IPS DF 19.7 (cell line): ENCODE measurements at places on chromosomes 4 and X.

- DNase-seq: no peak
Observed at GRCh38 chr4:141486375-141486997, 149.9 kb upstream of the IL15 start.

DNA sequence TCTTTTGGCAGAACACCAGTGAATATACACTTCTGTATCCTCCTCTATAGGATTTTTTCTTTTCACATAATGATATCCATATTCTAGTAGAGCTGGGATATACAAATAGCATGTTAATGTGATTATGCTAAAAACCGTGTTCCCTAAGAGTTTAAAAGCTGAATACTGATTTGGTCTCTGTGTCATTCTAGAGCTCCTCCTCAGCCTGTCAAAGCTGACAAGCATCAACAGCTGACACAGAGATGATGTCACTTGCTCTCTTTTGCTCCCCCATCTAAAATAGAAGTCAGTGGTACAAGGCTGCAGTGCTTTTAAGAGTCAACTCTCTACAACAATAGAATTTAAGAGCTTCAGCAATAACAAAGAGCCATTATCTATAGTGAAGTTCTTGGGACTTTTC lies 17.1 kb upstream of the HERC3 start:
- no peak for DNase-seq

GRCh38 chrX:11564546-11564945 lies 101.2 kb downstream of the ARHGAP6 start:
- DNase-seq: no peak

GRCh38 chrX:14083783-14084182 lies 54.1 kb upstream of the GEMIN8 start:
- DNase-seq: no peak

DNA sequence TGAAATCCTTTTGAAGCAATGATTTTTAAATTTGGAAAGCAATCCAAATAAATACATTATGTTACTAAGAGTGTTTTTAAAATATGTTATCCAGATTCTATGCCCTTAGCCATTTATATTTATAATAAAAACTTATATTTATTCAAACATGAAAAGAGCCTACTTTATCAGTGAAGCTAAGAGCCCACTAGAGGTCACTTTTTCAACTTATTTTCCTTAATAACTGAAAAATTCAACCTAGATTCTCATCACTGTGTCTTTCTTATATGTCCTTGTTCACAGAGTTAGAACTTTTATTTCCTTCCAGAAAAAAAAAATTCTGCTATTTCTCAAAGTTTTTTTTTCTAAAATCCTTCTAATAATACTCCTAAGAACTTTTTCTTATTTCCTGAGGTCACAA lies 23.9 kb downstream of the PRDM8 start:
- no peak for DNase-seq

DNA sequence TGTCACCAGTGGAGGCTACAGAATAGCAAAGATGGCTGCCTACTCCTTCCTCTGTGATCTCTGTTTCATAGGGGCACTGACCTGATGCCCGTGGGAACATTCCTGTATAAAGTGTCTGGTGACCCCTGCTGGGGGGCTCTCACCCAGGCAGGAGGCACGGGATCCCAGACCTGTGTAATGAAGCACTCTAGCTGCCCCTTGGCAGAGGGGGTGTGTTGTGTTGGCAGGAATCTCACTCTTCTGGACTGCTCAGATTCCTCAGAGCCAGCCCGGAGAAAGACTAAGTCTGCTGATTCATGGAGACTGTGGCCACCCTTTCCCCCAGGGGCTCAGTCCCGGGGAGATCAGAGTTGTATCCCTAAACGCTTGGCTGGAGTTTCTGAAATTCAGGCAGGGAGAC lies 648.3 kb downstream of the SPRY1 start:
- no peak for DNase-seq

- DNase-seq: no peak
Observed at GRCh38 chr4:1542516-1543320, 136.5 kb upstream of the NKX1-1 start.

GRCh38 chrX:43218198-43218597 lies 437.9 kb upstream of the MAOA start:
- no peak for DNase-seq

- no peak for DNase-seq
Observed at GRCh38 chr4:26106776-26107175, 192.8 kb downstream of the SMIM20 start.

DNA sequence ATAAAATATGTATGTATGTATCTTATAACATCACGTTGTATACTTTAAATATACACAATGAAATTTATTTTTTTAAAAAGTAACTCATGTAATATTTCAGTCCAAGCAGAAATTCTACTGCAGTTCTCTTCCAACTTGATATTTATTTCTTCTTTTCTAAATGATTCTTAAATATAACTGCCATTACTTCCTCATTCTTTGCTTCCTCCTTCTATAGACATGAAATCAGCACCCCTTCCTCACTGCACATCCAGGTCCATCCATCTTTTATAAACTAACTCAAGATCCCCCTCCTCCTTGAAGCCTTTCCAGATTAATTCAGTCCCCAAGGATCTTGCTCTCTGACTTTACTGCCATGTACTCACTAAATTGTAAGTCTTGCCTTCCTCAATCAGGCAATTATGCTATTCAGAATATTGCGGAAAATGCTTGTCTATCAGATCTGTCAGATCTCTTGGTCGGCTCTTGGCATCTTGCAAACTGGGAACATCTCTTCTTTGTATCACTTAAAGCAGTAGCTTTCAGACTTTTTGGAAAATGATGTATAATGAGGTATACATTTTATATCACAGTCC lies 3.7 kb downstream of the GPRIN3 start:
- DNase-seq: no peak

GRCh38 chr4:186946136-186946535 lies 222.5 kb upstream of the FAT1 start:
- DNase-seq: no peak

DNA sequence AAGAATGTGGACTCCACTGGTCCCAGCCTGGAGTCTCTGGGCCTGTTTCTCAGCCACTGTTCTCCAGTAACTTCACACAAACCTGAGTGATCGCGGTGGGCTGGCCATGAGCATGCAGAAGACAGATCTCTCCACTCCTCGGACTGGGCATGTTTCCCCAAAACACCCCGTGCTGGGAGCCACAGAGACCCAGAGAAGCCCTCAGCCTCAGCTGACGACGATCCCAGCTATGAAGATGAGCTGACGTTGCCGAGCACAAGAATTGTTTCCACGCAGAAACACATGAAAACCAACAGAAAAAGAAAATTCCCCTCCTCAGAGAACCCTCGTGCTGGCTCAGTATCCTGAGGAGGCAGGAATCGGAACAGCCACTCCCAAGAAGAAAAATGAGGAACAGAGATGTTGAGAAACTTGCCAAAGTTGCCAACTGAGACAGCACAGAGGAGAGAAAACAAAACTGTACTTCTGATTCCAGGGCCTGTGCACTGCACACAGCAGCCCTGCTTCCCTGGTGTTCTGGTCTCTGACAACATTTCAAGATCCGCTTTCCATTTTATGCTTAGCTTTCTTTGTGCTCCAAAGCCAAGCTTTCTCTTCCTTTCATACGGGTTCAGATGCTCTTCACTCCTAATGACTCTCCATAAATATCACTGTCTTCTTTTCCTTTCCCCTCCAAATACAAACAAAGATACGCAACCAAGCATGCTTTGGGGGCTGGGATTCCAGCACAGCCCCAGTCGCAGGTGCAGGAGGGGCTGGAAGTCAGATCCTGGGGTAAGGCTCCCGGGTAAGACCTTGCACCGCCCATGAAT lies 81.4 kb downstream of the IRF2 start:
- no peak for DNase-seq

- DNase-seq: no peak
Observed at GRCh38 chr4:168979338-168979737, 30.7 kb downstream of the CBR4 start.

GRCh38 chrX:79325263-79325958 lies 41.7 kb downstream of the ITM2A start:
- no peak for DNase-seq

DNA sequence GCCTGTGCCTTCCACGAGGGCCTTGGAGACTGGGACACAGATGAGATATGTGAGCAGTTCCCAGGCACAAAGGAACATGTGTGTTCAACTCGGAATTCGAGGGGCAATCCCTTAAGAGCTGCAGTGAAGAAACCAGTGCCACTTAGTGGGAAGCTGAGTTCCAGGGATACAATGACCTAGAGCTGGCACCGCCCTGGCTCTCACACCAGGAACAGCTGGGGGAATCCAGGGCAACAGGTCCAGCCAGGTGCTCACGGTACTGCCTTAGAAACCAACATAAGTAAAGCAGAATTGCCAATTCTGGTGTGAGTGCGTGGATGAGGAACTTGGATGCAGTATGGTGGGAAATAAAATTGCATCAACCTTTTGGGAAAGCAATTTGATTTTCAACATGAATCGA lies 122.9 kb downstream of the AFAP1 start:
- DNase-seq: no peak

DNA sequence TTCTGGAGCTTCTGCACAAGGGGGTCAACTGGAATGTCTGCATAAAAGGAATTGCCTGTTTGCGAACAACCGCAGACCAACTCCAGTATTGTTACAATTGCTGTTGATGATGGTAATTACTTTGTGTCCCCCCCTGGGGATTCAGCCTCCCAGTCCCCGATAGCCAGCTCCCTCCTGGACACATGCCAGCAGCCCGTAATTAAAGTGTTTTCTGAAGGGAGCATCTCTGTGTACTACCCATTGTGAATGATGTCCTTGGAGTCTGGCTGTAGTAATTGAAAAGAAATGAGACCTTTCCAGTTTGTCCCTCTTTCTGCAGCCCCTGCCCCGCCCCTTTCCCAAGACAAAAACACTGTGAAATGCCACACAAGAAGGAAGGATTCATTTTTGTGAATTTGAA lies 377.1 kb upstream of the LCORL start:
- no peak for DNase-seq

GRCh38 chrX:65600106-65600505 lies 65.5 kb upstream of the LAS1L start:
- DNase-seq: no peak

GRCh38 chrX:69037786-69038185 lies 127.5 kb downstream of the PJA1 start:
- no peak for DNase-seq

- no peak for DNase-seq
Observed at GRCh38 chr4:38696697-38697096, 32.7 kb downstream of the KLF3 start.

- DNase-seq: no peak
Observed at GRCh38 chrX:64975491-64975890, 759 bp downstream of the ZC4H2 start.

GRCh38 chr4:149980121-149980682 lies 98.0 kb upstream of the DCLK2 start:
- DNase-seq: no peak

GRCh38 chr4:2866891-2867290 lies 23.2 kb downstream of the ADD1 start:
- no peak for DNase-seq

DNA sequence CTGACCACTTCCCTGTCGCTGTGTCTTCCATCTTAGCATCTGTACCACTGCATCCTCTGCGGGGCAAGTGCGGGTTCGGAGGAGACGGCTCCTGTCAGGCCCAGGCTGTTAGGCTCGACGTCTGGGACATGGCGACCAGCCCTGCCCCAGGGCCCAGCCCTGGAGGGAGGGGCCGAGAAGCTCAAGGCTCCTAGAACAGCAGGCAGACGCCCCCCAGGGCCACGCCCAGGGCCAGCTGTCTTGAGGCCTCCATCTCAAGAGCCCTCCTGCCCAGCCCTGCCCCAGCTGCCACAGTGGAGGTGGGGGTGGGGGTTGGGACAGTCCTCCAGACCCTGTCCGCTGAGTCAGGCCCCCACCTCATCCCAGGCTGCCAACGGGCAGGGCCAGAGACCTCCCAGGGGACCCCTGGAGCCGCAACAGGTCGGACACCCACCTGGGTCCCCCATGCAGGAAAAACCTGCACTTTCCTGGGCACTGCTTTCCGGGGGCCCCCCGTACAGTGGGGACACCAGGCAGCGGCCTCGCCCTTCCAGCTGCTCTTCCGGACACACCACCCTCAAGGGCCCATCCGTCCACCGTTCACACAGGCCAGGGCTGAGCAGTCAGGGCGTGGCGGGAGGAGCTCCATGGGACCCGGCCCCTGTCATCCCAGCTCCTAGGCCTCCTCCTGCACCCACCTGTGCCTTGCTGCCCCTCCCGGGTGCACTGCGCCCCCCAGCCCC lies 83.1 kb downstream of the FAM53A start:
- DNase-seq: no peak

DNA sequence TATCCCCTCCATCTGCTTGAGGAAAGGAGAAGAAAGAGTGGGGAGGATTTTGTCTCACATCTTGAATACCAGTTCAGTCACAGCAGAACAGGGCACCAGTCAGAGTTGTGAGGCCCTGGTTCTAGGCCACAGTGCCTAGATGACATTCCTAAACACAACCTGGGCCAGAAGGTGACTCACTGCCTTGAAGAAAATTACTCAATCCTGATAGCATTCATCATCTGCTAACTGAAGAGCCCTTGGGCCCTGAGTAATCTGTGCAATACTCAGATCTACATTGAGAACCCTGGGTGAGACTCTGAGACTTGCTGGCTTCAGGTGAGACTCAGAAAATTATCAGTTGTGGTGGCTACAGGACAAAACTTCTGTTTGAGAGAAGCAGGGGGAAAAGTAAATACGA lies 20.5 kb upstream of the PRR32 start:
- no peak for DNase-seq

GRCh38 chrX:7351926-7352325 lies 204.0 kb upstream of the PUDP start:
- DNase-seq: no peak

- no peak for DNase-seq
Observed at GRCh38 chrX:149032449-149032848, 472.7 kb downstream of the IDS start.

DNA sequence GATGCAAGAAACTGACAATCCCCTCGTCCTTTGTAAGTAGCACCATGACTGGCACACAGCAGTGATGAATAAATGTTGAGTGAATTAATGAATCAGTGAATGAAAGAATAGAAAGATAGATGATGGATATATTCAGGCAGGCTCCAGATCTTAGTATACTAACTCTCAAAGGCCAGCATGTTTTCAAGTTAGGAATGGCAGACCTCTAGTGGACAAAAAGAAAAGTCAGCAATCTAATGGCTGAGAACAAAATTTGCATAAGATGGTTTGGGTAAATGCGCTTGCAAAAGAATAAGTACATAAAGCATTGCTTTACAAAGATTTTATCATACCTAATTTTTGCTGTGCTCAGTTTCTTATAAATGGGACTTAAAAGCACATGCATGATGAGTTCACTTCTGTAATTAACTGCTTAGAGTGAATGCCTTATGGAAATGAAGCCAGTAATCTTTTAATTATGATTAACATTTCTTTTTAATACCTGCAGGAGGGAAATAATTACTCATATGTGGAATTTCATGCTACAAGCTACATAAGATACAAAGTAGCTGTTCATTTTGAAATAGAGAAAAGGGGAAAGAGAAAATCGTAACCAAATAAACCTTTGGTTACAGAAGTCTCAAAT lies 126.9 kb upstream of the GPRIN3 start:
- DNase-seq: no peak

GRCh38 chrX:96824166-96824565 lies 59.5 kb upstream of the RPA4 start:
- no peak for DNase-seq

DNA sequence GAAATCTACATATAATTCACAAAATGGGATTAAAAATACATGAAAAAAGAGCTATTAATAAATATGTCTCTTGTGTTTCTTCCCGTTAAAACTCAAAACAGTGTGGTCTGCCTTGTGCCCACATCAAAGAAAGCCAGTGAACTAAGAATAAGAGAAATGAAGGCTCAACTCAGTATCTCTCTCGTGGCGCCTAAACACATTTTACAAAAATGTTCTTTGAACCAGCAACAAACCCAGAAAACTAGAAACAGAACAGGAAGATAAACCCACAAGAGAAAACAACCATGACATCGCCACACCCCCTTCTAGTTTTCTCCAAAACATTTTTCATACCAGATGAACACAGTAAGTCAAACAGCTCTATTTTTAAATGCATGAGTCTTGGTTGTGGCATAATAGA lies 130.1 kb downstream of the DCHS2 start:
- no peak for DNase-seq
